ENCODE measurements at places on chromosomes 16 and 17.

DNA sequence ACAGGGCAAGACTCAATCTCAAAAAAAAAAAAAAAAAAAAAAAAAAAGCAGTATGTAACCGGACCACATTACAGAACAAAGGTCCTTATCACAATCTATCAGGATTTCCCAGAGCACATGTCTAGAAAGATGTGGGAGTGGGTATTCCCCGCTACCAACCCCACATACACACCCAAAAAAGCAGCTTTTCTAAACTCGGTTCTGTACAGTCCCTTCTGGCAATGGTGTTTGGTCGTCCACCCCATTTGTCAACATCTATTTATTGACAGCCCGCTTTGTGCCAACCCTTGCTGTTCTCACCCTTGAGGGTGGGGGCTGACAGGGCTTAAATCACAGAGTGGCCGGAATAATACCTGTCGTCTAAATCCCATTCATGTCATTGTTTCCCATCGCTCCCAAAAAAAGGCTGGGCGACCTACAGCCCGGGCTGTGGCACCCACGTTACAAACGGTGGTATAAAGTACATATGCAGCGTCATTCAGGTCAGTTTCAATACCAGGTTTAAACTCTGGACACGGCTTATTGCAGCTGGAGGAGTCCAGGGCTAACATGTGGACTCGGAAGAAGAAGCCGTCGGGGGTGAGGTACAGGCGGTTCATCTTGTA, 3.6 kb downstream of the C17orf58 start:
- no peak for DNase-seq

- DNase-seq = no peak
These were observed 4.5 kb downstream of the AXIN2 start for GRCh38 chr17:65556910-65557348.

DNA sequence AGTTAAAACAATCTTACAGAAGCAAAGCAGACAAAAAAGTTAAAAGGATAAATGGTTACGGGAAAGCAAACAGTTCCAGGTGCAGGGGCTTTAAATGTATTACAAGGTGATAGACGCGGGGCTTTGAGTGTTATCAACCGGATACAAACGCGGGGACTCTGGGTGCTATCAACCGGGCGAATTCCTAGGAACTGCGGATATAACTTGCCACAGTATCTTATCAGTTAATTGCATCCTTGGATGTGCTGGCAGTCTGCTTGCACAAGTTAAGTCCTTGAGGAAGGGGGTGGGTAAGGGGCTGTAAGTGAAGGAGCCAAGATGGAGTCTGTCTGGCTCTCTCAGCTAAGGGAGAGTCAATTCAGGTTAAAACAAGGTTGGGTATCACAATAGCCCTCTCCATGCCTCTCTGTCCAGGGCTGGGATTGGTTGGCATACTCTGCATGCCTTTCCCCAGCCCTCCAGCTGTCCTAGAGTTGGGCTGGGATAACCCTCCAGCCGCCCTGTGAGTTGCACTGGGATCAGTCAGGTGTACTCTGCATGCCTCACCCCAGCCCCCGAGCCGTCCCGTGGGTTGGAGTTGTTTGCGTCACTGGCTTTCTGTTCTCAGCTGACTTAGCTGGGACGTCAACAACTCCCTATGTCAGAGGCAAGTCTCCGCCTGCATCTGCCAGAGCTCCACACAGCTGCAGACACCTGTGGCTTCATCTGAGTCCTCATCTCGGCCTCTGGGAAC, 40.9 kb downstream of the TMEM235 start:
- no peak for DNase-seq

GRCh38 chr16:30615358-30616091, 5.3 kb upstream of the ZNF689 start:
- DNase-seq = no peak

GRCh38 chr16:3998793-3999478, 117.3 kb downstream of the ADCY9 start:
- no peak for DNase-seq

DNA sequence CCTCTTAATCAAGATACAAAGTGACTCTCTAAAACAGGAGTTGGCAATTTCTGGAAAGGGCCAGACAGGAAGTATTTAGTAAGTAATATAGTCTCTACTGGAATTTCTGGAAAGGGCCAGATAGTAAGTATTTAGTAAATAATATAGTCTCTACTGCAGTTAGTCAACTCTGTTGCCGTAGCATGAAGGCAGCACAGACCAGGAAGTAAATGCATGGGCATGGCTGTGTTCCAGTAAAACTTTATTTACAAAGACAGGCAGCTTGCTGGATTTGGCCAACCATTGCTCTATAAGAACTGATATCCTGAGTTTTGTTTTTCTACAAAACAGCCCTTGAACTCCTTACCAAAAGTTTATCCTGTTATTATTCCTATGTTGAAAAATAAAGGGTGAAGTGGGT, 16.9 kb downstream of the LDAF1 start:
- no peak for DNase-seq

GRCh38 chr17:11324846-11325420, 83.9 kb downstream of the SHISA6 start:
- DNase-seq = no peak

DNA sequence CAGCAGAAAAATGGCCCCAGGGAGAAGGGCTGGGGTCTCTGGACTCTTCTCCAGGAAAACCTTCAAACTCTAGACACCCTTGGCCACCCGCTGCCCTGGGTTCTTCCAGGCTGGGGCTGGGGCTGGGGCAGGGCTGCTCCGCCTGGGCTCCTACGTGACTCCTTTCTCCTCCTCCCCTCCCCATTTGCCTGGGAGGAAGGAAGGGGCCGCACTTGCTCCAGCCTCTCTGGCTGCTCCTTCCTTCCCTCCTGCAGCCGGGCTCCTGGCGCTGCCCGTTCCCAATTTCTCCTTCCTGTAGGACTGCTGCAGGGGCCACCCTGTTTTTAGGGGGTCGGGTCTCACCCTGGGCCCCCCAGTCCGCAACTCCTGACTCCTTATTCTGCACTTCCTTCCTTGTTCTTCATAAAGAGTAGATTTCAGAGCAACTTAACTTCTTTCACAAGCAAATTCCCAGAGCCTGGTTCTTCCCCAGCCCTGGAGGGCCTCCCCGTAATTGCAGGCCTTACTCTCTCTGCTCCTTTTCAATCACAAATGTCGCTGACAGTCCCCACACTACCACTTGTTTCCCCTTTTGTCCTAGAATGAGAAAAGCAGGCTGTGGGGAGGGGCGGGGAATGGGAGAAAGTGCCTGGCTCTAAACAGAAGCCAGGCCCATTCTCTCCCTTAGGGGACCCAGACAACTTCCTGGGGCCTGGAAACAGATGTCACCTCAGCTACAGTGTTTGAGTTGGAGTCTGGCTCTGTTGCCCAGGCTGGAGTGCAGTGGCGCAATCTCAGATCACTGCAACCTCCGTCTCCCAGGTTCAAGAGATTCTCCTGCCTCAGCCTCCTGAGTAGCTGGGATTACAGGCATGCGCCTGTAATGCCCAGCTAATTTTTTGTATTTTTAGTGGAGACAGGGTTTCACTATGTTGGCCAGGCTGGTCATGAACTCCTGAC, 137.8 kb downstream of the ENGASE start:
- DNase-seq = no peak

- no peak for DNase-seq
These were observed 79.3 kb downstream of the EMP2 start for GRCh38 chr16:10501016-10501607.

- DNase-seq = no peak
These were observed 81.9 kb upstream of the HNF1B start for GRCh38 chr17:37826497-37827430.

DNA sequence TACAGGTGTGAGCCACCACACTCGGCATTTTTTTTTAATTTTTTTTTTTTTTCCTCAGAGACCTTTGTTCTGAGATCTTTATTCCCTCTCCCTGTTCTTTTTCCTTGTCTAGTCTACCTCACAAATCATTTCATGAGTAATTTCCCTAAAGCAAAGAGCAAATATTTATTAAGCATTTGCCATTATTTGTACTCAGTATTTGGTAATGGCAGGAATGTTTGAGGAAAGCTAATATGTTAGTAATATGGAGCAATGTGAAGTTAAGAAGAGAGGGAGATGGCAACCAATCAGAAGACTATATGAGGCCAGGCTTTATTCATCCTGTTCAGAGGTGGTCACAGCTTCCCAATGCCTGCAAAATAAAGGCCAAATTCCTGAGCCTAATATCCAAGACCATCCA, 13.3 kb downstream of the CENPV start:
- no peak for DNase-seq

- no peak for DNase-seq
These were observed 226.8 kb downstream of the ENGASE start for GRCh38 chr17:79301469-79301868.

DNA sequence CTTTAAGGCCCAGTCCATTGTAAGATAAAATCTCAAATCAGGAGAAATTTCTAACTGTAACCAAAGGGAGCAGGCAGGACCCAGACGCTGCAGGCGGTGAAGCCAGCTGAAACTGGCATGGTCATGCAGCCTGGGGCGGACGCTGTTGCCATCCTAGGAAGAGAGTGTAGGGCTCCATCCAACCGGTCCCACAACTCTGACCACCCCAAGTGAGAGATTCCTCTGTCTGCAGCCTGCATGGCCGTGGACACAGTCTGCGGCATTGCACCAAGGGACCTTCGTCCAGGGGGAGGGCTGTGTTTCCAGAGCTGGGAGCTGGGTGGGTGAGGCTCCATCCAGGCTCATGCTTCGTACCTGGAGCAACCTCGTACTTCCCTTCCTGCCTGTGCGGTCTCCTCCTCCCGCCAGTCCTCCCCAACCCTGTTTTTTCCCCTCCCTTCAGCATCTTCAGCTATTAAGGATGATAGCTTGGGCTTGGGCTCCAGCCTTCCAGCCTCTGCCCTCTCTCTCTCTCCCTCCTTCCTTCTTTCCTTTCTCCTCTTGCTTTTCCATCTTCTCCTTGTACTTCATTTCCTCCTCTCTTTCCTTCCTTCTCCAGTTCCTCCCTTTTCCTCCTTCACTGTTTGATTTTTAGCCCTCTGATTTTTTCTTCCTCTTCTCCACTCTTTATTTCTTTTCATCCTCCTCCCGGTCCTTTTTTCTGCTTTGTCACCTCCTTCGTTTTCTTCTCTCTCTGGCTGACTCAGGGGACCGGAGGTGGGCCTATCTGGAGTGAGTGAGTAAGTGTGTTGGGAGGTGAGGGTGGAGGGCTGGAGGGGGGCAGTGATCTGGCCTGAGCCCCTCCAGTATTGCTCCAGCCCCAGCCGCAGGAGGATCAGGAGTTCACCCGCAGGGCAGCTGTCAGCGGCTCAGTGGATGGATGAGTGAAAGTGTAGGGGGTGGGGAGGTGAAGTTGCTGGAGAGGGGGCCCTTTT, 17.0 kb upstream of the LHX1 start:
- no peak for DNase-seq

DNA sequence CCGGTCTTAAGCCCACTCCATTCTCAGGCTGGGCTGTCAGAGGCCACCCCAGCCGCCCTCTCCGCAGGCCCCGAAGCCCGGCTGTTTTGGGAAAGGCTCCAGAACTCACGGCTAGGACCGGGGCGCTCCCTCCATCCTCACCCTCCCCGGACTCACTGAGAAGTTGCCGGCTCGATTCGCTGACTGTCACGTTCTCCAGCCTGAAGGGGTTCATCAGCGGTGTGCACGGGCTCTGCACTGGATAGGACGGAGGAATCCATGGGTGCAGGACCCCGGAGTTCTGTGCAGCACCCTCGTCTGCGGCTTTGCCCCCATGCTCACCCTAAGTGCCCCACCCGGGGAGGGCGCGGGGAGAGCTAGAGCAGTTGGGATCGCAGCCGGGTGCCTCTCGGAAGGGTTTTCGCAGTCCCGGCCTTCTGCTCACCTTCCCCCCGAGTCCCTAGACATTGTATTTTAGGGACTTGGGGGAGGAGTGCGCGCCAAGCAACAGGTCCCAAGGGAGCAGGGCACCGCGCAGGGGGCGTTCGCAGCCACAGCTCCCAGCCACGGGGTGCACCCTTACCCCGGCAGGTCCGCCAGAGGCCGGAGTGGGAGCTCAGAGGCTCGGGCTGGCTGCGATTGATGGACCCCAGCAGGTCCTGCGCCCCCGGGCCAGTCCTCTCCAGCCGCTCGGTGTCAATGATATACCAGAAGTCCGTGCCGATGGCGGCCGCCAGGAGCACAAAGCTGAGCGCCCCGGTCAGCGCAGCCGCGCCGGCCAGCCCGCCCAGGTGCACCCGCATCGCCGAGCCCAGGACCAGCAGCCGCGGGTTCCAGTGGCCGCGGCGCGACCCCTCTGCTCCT, 1.0 kb downstream of the TMEM114 start:
- DNase-seq = no peak

DNA sequence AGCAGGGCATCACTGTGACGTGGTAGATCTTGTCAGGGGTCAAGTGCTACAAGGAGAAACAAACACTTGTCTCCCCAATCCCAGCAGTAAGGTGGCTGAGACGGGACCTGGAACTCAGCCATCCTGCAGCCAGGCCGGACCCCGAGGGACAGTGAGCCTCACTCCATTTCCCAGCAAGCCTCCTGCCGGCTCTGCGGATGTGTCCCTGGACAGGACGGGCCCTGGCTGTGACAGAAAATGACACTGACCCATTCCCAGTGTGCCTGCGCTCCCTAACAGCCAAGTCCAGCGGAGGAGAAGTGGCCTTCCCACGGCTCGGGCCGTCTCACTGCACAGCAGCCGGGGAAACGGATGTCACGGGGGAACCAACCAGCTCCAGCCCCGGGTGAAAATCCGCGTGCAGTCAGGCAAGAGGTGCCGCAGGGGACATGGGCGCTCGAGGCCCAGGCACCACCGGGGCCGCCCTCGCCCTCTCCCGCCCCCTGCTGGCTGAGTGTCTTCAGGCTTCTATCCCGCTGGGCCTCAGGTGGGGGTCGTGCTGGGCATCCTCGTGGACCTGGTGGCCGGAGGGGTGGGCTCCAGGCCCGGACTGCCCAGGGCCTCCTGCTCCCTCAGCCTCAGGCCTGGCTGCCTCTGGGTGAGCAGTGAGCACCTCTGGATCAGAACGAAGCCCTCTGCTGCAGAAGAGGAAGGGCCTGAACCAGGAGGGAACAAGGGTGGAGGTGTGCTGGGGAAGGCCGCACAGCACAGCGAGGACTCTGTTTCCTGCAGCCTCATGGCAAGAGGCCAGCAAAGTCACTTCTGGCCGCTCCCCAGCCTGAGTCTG, 6.7 kb downstream of the HAGHL start:
- DNase-seq = no peak

DNA sequence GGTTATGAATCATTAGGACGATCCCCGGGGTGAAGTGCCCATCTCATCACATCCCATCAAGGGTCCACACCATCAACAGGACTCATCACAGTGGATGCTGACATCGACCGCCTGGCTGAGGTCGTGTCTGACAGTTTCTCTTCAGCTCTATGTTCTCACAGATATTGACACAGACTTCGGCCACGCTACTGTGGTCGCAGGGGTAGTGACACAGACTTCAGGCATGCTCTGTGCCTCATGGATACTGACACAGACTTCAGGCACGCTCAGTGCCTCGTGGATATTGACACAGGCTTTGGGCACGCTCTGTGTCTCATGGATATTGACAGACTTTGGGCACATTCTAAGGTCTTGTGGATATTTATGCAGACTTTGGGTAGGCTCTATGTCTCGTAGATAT, 50.1 kb downstream of the KLHDC4 start:
- DNase-seq = no peak

DNA sequence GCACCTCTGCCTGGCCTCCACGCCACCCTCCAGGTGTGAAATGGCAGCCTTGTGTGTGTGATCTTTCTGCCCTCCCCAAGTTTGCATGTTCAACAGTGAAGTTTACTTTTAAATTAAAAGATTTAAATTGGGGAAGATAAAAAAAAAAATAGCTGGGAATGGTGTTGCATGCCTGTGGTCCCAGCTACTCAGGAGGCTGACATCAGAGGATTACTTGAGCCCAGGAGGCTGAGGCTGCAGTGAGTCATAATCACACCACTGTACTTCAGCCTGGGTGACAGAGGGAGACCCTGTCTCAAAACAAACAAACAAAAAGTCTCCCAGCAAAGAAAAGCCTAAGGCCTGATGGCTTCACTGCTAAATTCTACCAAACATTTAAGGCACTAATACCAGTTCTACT, 35.4 kb upstream of the RNF43 start:
- no peak for DNase-seq

All from left renal cortex interstitium (tissue), 4 donors.